ENCODE measurements at places on chromosomes 3 and 15.

GRCh38 chr3:173553635-173554280, 156.2 kb downstream of the NLGN1 start:
- DNase-seq = no peak

GRCh38 chr3:150222691-150223489, 185.2 kb upstream of the TSC22D2 start:
- DNase-seq = no peak

GRCh38 chr3:119613201-119613600, 15.5 kb downstream of the PLA1A start:
- no peak for DNase-seq

- DNase-seq = no peak
Measured at GRCh38 chr3:119599558-119600174, 2.0 kb downstream of the PLA1A start.

DNA sequence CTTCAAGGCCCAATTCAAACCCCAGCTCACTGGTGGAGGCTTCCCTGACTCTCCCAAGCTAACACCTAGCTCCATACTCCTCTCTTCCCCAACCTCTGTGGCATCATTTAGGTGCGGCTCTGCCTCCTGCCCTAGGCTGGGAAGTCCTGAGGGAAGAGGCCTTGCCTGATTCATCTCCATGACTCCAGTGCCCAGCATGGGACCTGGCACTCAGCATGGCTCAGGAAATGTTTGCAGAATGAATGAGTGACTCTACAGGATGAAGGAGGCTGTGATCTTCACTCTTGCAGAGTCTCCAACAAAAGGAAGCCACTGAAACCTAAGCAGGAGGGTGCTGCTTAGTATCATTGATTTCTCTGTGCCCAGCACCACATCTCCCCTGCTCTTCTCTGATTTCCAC, 34.5 kb upstream of the INSYN1 start:
- no peak for DNase-seq

DNA sequence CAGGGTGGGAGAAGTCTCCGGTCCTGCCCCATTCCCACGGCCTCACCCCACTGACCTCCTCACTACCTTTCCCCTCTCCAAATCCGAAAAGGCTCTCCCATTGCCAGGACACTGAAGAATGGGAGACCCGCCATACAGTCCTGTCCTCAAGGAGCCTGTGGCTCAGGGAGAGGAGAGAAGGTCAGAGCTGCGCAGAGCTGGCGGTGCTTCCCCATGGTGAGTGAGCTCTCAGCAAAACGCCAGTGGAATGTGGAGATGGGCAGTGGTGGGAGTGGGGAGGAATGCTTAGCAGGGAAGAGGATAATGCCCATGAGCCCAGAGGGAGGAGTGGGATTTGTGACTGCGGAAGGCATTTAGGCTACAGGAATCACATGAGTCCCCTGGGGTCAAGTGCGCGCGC, 20.1 kb downstream of the FAM43A start:
- DNase-seq = no peak

DNA sequence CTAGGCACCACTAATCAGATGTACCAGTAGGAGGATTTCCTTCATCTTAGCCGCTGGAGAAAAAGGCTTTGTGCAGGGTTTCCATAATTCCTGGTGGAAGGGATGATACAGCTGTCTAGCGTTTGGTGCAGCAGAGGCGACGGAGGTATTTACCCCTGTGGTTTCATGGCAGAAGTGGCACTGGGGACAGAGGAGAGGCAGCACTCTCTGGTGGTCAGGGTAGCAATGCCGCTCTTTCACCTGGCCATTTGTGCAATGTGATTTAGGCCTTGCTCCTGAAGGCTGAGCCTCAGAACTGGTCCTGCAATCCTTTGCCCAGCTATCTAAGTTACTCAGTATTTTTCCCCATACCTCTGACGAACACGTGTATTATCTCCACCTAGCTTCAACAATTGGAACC, 47.1 kb upstream of the BNIP2 start:
- no peak for DNase-seq

GRCh38 chr3:169948559-169949448, 17.8 kb upstream of the SEC62 start:
- no peak for DNase-seq

- peak; percentile 15 for DNase-seq
Measured at GRCh38 chr3:120147072-120147871, 53.0 kb upstream of the GSK3B start.

DNA sequence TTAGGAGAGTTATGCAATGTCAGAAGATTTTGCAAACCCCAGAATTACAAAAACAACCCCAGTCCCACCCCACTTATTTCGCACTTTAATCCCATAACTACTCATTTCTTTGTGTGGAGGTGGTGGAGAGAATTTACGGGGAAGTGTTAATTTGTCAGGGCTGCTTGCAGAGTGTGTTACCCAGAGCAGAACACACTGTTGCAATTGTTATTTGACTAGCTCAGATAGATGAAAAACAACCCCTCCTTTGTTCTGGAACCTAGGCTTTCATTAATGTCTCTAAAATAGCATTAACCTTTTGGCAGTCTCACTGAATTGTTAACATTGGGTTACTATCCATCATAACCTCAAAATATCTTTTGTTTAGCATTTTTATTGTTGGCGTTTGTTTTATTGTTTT, 55.8 kb upstream of the MINAR1 start:
- no peak for DNase-seq

DNA sequence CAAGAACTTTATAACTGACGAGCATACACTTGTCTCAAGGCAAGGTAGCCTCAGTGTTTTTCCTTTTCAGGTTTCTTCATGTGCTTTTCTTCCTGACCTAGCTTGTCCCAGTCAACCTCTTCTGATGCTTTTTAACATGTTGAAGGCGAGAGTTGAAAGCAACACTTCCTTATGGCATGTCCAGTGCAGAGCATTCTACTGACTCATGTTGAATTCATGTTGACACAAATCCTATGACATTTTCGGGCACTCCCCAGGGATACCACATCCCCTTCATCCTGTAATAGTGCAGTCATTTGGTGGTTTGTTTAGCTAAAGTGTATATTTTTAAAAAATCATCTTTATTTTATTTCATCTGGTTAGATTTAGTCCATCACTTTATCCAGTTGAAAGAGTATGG, 75.9 kb upstream of the CBLB start:
- DNase-seq = no peak

- DNase-seq = no peak
Measured at GRCh38 chr15:82114660-82115059, 68.8 kb upstream of the MEX3B start.

DNA sequence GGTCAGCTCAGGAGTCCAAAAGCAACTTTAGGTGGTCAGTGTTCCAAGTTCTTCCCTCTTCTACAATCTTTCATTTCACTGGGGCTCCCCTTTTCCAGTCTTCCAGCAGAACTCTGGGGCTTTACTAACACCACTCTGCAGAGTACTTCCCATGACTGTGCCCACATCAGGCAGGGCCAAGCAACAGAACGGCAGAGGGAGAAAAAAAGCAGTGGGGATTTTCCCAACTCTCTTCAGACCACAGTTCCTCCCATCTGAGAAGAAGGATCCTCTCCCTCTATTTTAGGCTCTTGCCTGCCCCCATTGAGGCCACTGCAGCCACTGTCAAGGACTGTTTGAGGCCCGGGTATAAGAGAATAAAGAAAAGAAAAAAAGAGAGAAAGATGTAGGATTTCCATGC, 70.7 kb downstream of the TTBK2 start:
- DNase-seq = no peak

- no peak for DNase-seq
Measured at GRCh38 chr15:95162069-95162468, 930.7 kb downstream of the MCTP2 start.

DNA sequence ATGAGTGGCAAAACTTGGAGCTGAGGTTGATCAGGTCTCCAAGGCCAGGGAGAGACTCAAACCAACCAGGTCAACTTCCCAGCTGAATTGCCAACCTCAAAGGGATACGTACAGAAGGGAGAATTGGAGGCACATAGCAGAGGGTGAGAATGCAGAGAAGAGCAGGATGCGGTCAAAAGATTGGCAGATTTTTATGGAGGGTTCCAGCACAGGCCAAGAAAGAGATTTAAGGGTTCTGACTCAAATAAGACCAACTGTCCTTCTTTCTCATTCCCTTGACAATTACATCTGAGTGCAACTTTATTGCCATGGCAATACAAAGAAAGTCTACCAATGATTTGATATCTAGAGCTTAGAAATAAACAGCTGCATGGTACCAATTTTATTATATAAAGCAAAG, 33.2 kb downstream of the SCG5 start:
- DNase-seq = no peak

- DNase-seq = no peak
Measured at GRCh38 chr3:31948280-31948679, 32.8 kb downstream of the OSBPL10 start.

- DNase-seq = no peak
Measured at GRCh38 chr15:42359249-42359648, at the start of gene CAPN3. Gene CAPN3 (plus strand): TSS chr15:42359501. CDS start chr15:42359806, 305 bp downstream.

- no peak for DNase-seq
Measured at GRCh38 chr15:65470866-65471265, 46.6 kb downstream of the DPP8 start.

GRCh38 chr3:185928496-185928895, 9.3 kb downstream of the TRA2B start:
- no peak for DNase-seq

GRCh38 chr15:69524296-69524695, 71.7 kb downstream of the RPLP1 start:
- no peak for DNase-seq

GRCh38 chr15:63969652-63970421, 76.4 kb downstream of the DAPK2 start:
- no peak for DNase-seq

DNA sequence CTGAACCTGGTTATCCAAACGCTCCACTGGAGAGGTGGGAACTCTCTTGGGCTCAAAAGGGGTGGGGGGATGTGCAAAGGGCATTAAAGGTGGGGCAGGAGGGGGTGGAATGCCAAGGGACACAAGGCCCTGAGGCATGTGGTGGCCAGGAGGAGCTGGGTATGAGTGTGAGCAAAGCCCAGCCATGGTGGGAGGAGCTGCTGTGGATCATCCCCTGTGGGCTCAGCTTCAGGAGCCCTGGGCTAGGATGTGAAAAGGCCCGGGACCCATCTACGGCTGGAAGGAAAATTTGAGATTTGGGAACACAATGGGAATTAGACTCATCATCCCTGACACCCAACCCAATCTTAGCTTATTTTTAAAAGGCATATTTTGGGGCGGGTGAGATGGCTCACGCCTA, 33.3 kb downstream of the MGLL start:
- DNase-seq = no peak

GRCh38 chr3:62839748-62840147, 35.5 kb downstream of the CADPS start:
- no peak for DNase-seq

DNA sequence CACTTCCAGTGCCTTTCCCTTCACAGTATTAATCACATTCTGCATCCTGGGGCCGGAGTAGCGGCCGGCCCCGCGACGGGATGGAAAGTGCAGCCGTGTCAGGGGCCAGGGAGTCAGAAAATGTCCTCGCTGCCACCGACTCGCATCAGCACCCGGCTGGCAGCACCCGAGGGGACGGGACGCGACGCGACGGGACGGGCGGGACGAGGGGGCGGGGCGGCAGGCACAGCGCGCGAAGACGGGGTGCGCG, 353 bp downstream of the ATG3 start:
- no peak for DNase-seq

DNA sequence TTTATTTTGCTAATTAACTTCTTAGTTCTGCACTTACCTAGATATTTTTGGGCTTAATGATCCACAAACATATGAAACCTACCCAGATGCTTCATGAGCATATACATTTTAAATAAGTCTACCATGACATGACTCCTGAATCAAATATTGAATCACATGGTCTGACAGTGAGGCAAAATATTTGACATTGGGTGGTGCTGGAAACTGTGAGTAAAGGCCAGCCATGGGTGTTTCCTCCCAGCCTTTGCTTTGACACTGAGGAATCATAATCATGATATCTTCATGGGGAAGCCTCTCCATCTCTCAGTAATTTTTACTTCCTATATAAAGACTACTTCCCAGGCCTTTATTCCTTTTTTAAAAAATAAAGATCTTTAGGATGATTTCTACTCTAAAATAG, 22.8 kb upstream of the SSR3 start:
- DNase-seq = no peak

- no peak for DNase-seq
Measured at GRCh38 chr3:52982839-52983238, 63.0 kb downstream of the SFMBT1 start.

- no peak for DNase-seq
Measured at GRCh38 chr3:20832963-20833362, 647.0 kb upstream of the SGO1 start.

DNA sequence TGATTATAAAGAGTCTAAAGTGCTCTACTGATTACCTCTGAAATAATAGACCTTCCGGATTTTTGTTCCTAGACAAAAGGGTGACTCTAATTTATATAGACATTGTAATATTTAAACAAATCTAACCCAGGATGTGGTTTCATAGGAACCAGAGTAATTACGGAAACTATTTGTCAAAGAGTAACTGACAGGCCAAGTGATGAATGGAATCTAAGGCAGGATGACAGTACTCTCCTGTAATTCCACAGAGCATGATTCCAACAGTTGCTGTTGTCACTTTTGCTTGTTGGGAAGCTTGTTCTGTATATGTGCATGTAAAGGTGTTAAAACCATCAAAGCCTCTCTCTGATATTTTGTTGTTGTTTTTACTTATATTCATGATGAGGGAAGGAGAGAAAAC, 1141.0 kb downstream of the IGSF11 start:
- DNase-seq = no peak

DNA sequence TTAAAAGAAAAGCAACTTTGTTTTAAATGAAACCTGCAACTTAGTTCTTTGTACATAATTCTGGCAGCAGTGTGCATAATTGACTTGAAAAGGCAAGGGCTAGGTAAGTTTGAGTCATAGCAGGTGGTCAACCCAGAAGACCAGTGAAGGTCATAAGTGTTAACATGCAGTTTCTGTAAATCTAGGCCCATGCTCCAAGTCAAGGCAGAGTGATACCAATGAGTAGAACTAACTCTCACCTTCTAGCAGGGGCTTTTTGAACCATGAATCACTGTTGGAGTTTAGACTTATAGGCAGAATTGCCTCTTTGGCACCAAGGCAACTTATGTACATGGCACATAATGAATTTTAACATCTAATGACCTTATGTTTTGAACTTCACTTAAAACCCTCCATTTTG, 29.5 kb upstream of the IL20RB start:
- DNase-seq = no peak

DNA sequence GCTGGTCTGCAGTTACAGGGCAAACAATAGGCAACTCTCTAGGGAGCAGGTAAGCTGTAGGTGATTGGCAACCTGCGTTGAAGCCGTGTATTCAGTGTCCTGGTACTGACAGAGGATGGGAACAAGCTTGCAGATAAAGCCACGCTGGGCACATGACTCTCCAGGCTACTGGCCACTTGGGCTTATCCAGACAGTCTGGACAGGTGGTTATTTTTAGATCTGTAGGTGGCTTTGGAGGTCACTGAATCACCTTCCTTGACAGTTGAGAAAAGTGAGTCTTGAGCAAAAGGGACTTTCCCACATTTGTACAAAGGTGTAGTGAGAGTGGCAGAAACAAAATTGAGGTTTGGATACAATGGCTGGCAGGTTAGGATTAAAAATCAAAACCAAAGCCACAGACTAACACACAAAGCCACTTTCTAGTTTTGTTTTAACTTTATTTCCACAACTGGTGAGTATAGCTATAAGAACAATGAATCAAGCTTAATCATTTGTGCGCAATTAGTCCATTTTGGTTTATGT, 22.3 kb upstream of the IL1RAP start:
- DNase-seq = no peak

Data from hematopoietic multipotent progenitor cell treated with erythropoietin and hydrocortisone succinate and interleukin-3 and kit ligand, for 17 days (in vitro differentiated cells).